ENCODE measurements at places on chromosomes 11 and 22. TPM values are rescaled to one million over a fixed set of nuclear protein-coding genes. Genes with fewer than 3 reads are reported as not detected.

DNA sequence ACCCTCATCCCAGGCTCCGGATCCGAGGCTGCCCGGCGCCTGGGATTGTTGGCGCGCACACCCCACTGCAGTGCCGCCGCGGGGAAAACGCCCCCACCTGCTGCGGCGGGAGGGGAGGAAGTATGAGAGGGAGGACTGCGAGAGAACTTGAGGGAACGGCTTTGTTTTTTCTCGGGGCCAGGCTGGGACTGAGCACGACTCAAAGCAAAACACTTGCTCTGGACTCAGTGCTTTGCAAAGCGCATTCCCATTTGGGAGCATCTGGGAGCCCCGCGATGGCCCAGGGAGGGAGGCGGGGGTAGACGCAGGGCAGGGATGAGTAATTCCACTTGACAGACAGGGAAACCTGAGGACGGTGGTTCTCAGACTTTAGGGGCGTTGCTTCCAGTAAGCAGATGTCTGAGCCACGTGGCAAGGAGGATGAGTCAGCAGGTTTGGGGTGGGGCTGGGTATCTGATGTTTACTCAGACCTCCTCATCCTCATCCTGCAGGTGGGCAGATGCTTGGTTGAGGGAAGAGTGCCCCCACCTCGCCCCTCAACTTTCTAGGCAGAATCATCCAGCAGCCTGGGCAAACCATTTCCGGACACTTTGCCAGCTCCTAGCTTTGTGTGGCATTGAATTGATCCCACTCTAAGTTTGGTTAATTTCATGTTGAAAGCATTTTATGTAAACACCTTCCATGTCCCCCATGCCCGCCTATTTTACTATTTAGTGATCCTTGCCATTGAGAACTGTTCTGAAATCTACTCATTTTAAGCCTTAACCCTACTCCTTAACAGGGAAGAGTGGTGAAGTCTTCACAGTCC, 1.5 kb downstream of the MIAT start:
- H3K4me3 ChIP-seq = peak overlapping the region; percentile 61
- DNase-seq = peak; percentile 83
- H3K36me3 ChIP-seq = no peaks in the 10 kb centered on the region
- no peak overlapping the region for H3K27ac ChIP-seq

DNA sequence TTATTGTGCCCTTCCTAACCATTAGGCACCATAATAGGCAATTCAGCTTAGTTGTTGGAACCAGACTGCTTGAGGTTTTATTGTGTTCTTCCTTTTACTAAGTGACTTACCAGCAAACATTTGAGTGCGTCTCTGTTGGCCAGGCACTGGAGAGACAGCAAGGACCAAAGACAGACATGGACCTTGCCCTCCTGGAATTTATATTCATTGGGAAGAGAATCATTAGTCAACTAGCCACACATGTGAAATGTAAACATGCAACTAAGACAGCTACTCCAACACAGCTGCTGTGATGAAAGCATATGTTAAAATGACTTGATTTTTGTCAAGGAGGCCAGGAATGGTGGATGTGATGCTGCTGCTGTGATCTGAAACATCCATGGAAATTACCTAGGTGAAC, 106.4 kb downstream of the TRAF6 start:
- H3K36me3 ChIP-seq = no peaks in the 10 kb centered on the region
- H3K27ac ChIP-seq = no peak overlapping the region
- no peak overlapping the region for H3K4me3 ChIP-seq
- DNase-seq = no peak
- no peaks in the 10 kb centered on the region for H3K27me3 ChIP-seq

DNA sequence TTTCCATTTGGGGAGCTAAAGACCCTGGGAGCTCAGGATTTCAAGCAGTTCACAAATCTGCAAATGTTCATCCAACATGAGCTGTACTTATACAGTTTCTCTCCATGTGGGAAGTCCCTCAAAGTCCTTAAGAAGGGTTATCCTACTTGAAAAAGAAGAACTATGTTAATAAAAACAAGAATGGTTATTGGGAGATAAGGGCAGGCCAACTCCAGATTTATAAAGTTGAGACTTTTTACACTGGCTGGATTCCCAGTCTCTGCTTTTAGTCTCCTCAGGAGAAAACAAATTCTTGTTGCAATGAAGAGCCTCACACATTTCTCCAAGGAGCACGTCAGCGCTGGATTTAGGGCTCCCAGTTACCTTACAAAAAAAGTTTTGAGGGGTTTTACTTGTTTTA, 34.2 kb upstream of the CTTN start:
- no peak overlapping the region for H3K27ac ChIP-seq
- no peak overlapping the region for H3K4me3 ChIP-seq
- no peaks in the 10 kb centered on the region for H3K27me3 ChIP-seq
- peaks cover 59% of the 10 kb centered on the region for H3K36me3 ChIP-seq

GRCh38 chr11:112644410-112645131, 316.6 kb upstream of the NCAM1 start:
- H3K36me3 ChIP-seq = no peaks in the 10 kb centered on the region
- no peaks in the 10 kb centered on the region for H3K4me1 ChIP-seq
- no peaks in the 10 kb centered on the region for H3K27me3 ChIP-seq
- no peak overlapping the region for H3K4me3 ChIP-seq
- no peak for DNase-seq

- H3K27me3 ChIP-seq = no peaks in the 10 kb centered on the region
- no peak overlapping the region for H3K4me3 ChIP-seq
- H3K36me3 ChIP-seq = no peaks in the 10 kb centered on the region
- H3K27ac ChIP-seq = no peak overlapping the region
Measured at GRCh38 chr22:44723801-44724200, 21.8 kb downstream of the PRR5 start.

DNA sequence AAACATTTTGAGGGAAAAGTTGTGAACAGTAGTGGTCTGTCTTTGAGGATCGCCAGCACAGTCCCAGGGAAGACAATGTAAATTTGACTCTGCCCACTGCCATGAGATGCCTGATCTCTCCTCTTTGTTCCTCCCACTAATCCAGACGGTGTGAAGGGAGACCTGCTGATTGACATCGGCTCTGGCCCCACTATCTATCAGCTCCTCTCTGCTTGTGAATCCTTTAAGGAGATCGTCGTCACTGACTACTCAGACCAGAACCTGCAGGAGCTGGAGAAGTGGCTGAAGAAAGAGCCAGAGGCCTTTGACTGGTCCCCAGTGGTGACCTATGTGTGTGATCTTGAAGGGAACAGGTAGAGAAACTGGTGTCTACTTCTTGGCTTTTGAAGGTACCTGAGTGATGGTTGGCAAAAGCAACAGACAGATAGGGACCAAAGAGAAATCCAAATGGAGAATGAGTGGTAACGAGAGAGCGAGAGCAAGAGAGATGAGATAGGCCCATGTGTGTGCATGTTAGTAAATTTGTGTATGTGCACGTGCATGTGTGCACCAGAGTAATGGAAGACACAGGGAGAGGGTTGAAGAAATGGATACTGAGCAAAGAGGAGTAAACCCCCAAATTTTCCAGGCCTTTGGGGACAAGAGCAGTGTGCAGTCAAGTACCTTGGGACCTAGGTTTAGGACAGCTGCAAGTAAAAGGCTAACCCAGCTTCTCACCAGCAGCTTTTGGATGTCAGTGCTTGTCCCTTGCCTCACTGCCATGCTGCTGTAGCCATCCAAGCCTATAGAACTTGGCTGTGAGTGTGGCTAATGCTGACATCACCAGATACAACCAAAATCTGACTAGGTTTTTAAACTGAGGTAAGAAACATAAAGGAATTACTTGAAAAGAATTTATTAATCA, 1.9 kb downstream of the NNMT start:
- H3K27ac ChIP-seq = no peak overlapping the region
- no peak for DNase-seq
- no peak overlapping the region for H3K4me3 ChIP-seq
- H3K27me3 ChIP-seq = no peaks in the 10 kb centered on the region
- H3K36me3 ChIP-seq = no peaks in the 10 kb centered on the region
- H3K4me1 ChIP-seq = peaks cover 35% of the 10 kb centered on the region

- H3K4me1 ChIP-seq = peaks cover 30% of the 10 kb centered on the region
- peak overlapping the region; percentile 89 for H3K27ac ChIP-seq
- peak overlapping the region; percentile 79 for H3K4me3 ChIP-seq
- no peaks in the 10 kb centered on the region for H3K27me3 ChIP-seq
- DNase-seq = peak; percentile 85
Measured at GRCh38 chr11:72812967-72813739, 1.1 kb upstream of the ATG16L2 start.

DNA sequence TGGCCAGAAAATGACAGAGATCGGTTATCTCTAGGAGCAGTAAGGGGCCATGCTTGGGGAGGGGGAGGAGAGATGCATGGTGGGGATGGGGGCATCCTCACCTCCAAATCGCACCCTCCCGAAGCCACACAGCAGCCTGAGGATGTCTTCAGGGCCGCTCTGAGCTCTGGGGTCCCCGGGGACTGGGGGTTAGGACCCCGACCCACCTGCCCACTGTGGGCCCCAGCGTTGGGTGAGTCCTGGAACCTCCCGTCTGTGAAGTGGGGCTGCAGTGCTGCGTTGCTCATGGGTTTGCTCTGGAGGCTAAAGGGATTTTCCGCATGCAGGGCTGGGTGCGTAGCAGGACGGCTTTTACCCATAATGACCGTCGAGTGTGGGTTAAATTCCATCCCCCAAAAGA, 1046.3 kb downstream of the BRD1 start:
- H3K4me3 ChIP-seq = no peak overlapping the region
- H3K27me3 ChIP-seq = no peaks in the 10 kb centered on the region
- no peaks in the 10 kb centered on the region for H3K36me3 ChIP-seq
- no peak overlapping the region for H3K27ac ChIP-seq

DNA sequence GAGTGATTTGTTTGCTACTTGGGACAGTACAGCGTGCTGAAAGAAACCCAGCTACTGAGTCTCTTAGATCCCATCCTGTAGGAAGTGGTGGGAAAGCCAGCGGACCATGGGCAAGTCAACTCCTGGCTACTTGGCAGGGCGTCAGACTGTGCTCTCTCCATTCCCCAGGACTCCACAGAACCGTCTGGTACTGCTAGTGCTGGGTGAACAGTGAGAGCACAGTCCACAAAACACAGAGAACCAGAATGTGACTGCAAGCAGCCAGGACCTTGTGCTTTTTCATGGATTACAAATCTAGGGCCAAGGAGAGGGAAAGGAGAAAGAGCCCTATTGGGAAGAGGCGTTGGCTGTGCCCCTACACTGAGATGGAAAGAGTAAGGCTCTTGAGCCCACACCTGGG, 10.2 kb downstream of the BID start:
- no peaks in the 10 kb centered on the region for H3K4me1 ChIP-seq
- no peaks in the 10 kb centered on the region for H3K36me3 ChIP-seq
- DNase-seq = no peak
- no peaks in the 10 kb centered on the region for H3K27me3 ChIP-seq
- H3K27ac ChIP-seq = no peak overlapping the region

GRCh38 chr22:40727964-40728615, 48.8 kb downstream of the MCHR1 start:
- no peak for DNase-seq
- H3K4me1 ChIP-seq = peaks cover 15% of the 10 kb centered on the region
- H3K27ac ChIP-seq = no peak overlapping the region
- H3K27me3 ChIP-seq = no peaks in the 10 kb centered on the region
- no peaks in the 10 kb centered on the region for H3K36me3 ChIP-seq

DNA sequence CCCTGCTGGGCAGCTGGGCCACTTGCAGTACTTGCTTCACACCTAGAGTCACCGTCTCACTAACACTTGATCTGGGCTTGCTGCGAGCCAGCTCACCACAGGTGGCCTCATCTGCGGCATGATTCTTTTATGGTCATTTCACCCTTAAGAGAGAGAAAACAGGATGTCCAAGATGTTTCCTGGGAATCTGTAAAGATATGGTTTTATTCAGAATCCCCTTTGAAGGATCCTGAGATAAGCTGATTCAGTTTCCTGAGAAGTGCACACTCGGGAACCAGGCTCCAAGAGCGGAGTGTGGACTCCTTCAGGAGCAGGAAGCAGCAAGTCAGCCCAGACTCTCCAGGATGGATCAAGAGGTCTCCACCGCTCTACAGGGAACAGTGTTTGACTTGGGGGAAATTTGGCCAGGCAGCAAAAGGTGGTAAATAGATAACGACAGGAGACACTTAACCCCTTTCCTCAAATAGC, 21.8 kb upstream of the TP53AIP1 start:
- H3K27me3 ChIP-seq = no peaks in the 10 kb centered on the region
- no peaks in the 10 kb centered on the region for H3K4me1 ChIP-seq
- no peak for DNase-seq
- H3K4me3 ChIP-seq = no peak overlapping the region

DNA sequence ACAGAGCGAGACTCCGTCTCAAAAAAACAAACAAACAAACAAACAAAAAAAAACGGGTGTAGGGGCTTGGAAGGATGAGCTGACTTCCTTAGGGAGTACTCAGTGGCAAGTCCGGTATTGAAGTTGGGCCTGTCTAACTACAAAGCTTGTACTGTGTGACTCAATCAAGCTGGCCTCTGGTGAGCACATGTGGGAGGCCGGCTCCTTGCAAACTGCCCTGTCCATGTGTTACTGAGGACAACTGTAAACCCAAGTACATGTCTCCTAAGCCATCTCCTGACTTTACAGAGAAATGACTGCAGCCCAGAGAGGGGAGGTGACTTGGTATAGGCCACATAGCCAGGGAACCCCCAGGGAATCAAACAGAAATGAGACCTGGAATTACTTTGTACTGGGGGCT, 11.6 kb downstream of the RIBC2 start:
- no peaks in the 10 kb centered on the region for H3K36me3 ChIP-seq
- DNase-seq = no peak
- H3K4me1 ChIP-seq = no peaks in the 10 kb centered on the region
- H3K27me3 ChIP-seq = no peaks in the 10 kb centered on the region
- H3K27ac ChIP-seq = no peak overlapping the region

GRCh38 chr11:100247704-100248103, 439.4 kb upstream of the ARHGAP42 start:
- H3K4me1 ChIP-seq = peaks cover 18% of the 10 kb centered on the region
- DNase-seq = peak; percentile 69
- H3K27me3 ChIP-seq = no peaks in the 10 kb centered on the region
- no peak overlapping the region for H3K4me3 ChIP-seq

DNA sequence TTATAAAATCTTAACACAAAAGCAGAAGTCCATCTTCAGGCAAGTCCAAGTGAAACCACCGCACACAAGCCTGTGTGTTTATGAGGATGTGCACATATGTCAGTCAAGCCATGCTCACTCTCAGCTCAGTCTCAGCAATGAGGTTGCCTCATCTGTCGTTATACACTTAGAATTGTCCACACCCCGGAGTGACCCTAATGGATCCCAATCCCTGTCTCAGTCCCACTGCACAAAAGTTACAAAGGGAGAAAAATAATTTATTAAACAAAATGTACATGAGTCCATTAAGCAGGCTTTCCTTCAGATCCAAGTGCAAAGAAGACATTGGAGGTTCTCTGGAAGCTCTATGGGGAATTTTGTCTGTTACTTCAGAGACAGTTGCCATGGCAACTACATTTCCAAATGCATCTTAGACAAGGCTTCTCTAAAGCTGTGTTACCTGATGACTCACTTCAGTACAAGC, 24.4 kb downstream of the OR8B12 start:
- H3K4me1 ChIP-seq = no peaks in the 10 kb centered on the region
- DNase-seq = no peak
- H3K27me3 ChIP-seq = peaks cover 92% of the 10 kb centered on the region
- no peak overlapping the region for H3K27ac ChIP-seq
- H3K36me3 ChIP-seq = no peaks in the 10 kb centered on the region
- no peak overlapping the region for H3K4me3 ChIP-seq

- 0 out of 2 replicates have a peak, but pooled peaks cover 4% of the 10 kb centered on the region for H3K36me3 ChIP-seq
- H3K4me1 ChIP-seq = peaks cover 32% of the 10 kb centered on the region
- H3K27ac ChIP-seq = no peak overlapping the region
- no peaks in the 10 kb centered on the region for H3K27me3 ChIP-seq
Measured at GRCh38 chr11:76790251-76790650, 7.1 kb downstream of the TSKU start.

TESMIN gene
- 30.2 TPM for total RNA-seq

MEI1 gene
- 1.4 TPM for total RNA-seq

PLAAT5 gene
- not detected for total RNA-seq

MYBPC3 gene
- not detected for total RNA-seq

NRIP3 gene
- total RNA-seq = not detected

Data from PC-3 (cell line).